ENCODE measurements at places on chromosomes 12 and 14. TPM values are rescaled to one million over a fixed set of nuclear protein-coding genes. Genes with fewer than 3 reads are reported as not detected.
A peak's percentile ranks its signal among the peaks of the same experiment; 100 is the strongest.

- H3K27ac ChIP-seq = peak overlapping the region; percentile 92
- no peaks in the 10 kb centered on the region for H3K27me3 ChIP-seq
- H3K36me3 ChIP-seq = peaks cover 21% of the 10 kb centered on the region
Observed at GRCh38 chr14:61553730-61554641, 141.3 kb upstream of the HIF1A start.

- no peaks in the 10 kb centered on the region for H3K36me3 ChIP-seq
- no peak overlapping the region for H3K27ac ChIP-seq
- peaks cover 59% of the 10 kb centered on the region for H3K27me3 ChIP-seq
- DNase-seq = no peak
- H3K4me3 ChIP-seq = no peak overlapping the region
Observed at GRCh38 chr12:227286-227915, 13.4 kb upstream of the SLC6A12 start.

Gene BATF
- total RNA-seq = 1.4 TPM

Gene KRT3
- total RNA-seq = not detected

Gene ARMH4
- total RNA-seq = not detected

DNA sequence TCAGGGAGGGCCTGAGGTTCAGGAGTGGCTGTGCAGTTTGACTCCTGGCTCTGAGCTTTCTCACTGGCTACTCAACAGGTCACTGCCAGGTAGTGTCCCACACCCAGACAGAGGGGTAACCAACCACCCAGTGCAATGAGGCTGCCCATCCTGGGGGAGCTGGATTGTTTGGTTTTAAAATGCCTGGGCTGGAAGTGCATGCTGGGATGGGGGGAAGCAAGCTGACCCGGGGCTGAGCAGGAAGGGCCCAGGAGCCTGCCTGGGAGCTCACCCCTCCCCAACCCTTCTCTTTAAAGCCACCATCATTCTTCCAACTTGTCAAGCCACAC is 12.6 kb upstream of the ABHD12B start:
- DNase-seq = no peak
- H3K27ac ChIP-seq = no peak overlapping the region
- peaks cover 7% of the 10 kb centered on the region for H3K36me3 ChIP-seq
- no peaks in the 10 kb centered on the region for H3K27me3 ChIP-seq
- H3K4me3 ChIP-seq = peak overlapping the region; percentile 67
- H3K4me1 ChIP-seq = no peaks in the 10 kb centered on the region

Measured in Calu3 (cell line).